ENCODE measurements at places on chromosomes 13 and 19. TPM values are rescaled to one million over a fixed set of nuclear protein-coding genes. Genes with fewer than 3 reads are reported as not detected.

CEACAM1 gene
- polyA plus RNA-seq: 2.1 TPM

POGLUT2 gene
- 1.2 TPM for polyA plus RNA-seq

SH2D3A gene
- 31.9 TPM for polyA plus RNA-seq

OVOL3 gene
- not detected for polyA plus RNA-seq

RASAL3 gene
- 1.8 TPM for polyA plus RNA-seq

CHMP2A gene
- polyA plus RNA-seq: 108 TPM

ZNF558 gene
- 18.9 TPM for polyA plus RNA-seq

KLK11 gene
- 28.9 TPM for polyA plus RNA-seq

OSCAR gene
- 1.1 TPM for polyA plus RNA-seq

C3 gene
- 1,383 TPM for polyA plus RNA-seq

RPL28 gene
- 738 TPM for polyA plus RNA-seq

AKT1S1 gene
- 22.7 TPM for polyA plus RNA-seq

PRODH2 gene
- polyA plus RNA-seq: 13.8 TPM

KLK7 gene
- polyA plus RNA-seq: not detected

MCEMP1 gene
- polyA plus RNA-seq: 0.19 TPM

CALR3 gene
- 0.07 TPM for polyA plus RNA-seq

PGLYRP2 gene
- not detected for polyA plus RNA-seq

SLC1A6 gene
- polyA plus RNA-seq: not detected

SUCLA2 gene
- polyA plus RNA-seq: 20.6 TPM

CEACAM7 gene
- polyA plus RNA-seq: 3.8 TPM

PROZ gene
- polyA plus RNA-seq: 0.05 TPM

ZNF728 gene
- not detected for polyA plus RNA-seq

IL11 gene
- 0.19 TPM for polyA plus RNA-seq

ICAM4 gene
- polyA plus RNA-seq: 0.27 TPM

NLRP5 gene
- polyA plus RNA-seq: not detected

ZNF681 gene
- polyA plus RNA-seq: 0.59 TPM

NLRP4 gene
- not detected for polyA plus RNA-seq

FCER2 gene
- not detected for polyA plus RNA-seq

DACT3 gene
- polyA plus RNA-seq: 0.89 TPM

FLT1 gene
- 1.1 TPM for polyA plus RNA-seq

ZNF737 gene
- 5.3 TPM for polyA plus RNA-seq

UPK1A gene
- polyA plus RNA-seq: not detected

TRIM28 gene
- 208 TPM for polyA plus RNA-seq

COX6B2 gene
- polyA plus RNA-seq: 0.42 TPM

NCCRP1 gene
- 1.7 TPM for polyA plus RNA-seq

ZNF90 gene
- 3.4 TPM for polyA plus RNA-seq

LRG1 gene
- 36.4 TPM for polyA plus RNA-seq

TMEM255B gene
- 17.9 TPM for polyA plus RNA-seq

MBD3L3 gene
- polyA plus RNA-seq: not detected

B3GLCT gene
- polyA plus RNA-seq: 1.9 TPM

TPT1 gene
- 4,358 TPM for polyA plus RNA-seq

ATP8B3 gene
- polyA plus RNA-seq: 0.56 TPM

ZNF414 gene
- 36.9 TPM for polyA plus RNA-seq

NCR1 gene
- not detected for polyA plus RNA-seq

ZNF285 gene
- 1.9 TPM for polyA plus RNA-seq

Data from pancreas (tissue), 10 donors.